Right lung (tissue), 10 donors: ENCODE measurements at places on chromosomes 5 and 9. TPM values are rescaled to one million over a fixed set of nuclear protein-coding genes. Genes with fewer than 3 reads are reported as not detected.

DNA sequence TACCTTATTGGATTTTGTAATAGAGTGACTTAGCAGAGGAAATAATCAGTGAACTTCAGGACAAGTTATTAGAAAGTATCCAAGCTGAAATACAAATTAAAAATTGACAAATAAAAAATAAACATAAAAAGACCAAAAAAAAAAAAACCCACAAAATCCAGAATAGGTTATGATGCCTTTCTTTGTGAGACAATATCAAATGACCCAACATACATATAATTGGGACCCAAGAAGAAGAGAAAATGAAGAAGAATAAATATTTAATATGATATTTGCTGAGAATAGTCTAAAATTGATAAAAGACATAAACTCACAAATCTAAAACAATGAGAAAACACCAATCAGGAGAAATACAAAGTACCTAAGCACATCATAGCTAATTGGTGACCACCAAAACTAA, 81.8 kb downstream of the ICE1 start:
- no peak for DNase-seq

DNA sequence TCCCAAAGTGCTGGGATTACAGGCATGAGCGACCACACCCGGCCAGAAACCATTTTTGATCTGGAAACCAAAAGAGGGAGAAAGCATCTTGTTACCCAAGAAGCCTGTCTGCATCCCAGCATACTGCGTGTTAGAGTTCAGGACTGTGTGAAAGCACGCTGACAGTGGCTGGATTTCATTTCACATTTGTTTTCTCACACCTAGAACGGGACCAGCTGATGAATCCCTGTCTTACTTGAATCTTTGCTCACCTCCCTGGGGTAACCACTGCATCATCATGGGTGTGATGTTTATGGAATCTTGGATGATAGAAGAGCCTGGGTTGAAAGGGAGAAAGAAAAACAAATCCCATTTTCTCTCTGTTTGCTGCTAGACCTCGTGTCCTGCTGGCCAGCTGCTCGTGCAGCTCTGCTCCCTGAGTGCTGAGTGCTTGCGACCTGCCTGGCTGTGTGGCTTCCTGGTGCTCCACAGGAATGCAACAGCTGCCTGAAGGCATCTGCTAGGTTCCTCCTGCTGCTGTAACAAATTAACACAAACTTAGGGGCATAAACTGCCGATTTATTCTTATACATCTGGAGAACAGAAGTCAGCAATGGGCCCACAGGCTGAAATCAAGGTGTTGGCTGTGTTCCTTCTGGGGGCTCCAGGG, 378.3 kb upstream of the DAP start:
- no peak for DNase-seq

DNA sequence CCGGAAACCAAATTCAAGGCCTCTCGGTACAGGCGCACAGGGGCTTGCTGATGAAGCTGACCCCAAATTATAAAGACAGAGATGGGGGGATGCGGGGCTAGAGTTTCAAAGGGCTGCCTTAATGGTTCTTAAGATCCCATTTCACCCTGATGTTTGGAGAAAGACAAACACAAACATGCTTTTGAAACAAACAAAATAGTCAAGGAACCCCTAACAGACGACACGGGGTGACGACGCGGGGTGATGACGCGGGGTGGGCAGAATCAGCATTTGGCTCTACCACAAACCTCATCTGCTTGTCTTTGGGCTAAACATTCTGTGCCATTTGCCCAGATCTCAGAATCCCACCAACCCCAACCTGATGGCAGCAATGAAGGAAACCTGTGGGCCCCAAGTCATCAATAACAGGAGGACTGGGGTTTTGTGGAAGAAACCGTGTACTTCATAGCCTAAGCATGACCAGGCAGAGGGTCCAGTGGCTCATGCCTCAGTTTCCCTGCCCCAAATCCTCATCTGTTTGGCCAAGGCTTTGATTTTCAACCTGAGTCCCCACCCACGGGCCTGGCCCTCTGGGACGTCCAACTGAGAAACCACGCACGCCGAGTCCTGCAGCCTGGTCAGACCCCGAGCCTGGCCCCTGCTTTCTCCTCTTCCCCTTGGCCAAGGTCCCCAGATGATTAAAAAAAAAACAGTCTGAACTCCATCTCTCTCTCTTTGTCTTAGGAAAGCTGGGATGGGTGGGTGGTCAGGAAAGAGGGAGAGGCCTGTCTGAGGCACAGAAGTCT, 148.5 kb downstream of the COL23A1 start:
- no peak for DNase-seq

SKP1 gene
- polyA plus RNA-seq, result 613 TPM

SREK1 gene
- 192 TPM for polyA plus RNA-seq
